PC-3 (cell line): ENCODE measurements at places on chromosomes 12 and 14. TPM values are rescaled to one million over a fixed set of nuclear protein-coding genes. Genes with fewer than 3 reads are reported as not detected.

FZD10 gene
- total RNA-seq, result not detected in 2 replicates

ACOT6 gene
- not detected in 2 replicates for total RNA-seq

DNA sequence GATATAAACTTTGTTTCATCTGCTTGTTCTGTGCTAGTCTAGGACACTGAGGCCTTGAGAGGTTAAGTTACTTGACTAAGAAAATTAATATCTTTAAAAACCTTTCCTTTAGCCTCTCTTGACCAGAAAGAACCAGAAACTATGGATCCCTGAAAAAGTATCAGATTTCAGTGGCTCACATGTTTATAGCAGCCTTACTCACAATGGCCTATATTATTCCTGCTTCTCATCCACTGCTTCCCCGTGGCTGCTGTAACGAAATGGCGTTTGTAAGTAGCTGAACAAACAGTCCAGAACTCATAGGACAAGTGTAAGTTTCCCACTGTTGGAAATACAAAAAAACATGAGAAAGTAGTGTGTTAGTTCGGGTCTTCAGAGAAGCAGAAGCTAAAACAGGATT is 3.2 kb upstream of the PYGL start:
- DNase-seq, result peak; percentile 52

- no peak for DNase-seq
Measured at GRCh38 chr14:86999036-86999435, 993.9 kb downstream of the GALC start.
